ENCODE measurements at places on chromosomes 11 and 22.

- no peak for DNase-seq
Measured at GRCh38 chr11:13921545-13921944, 41.0 kb upstream of the SPON1 start.

- DNase-seq = peak; percentile 22
Measured at GRCh38 chr11:72613977-72614376, 60.2 kb downstream of the PDE2A start.

DNA sequence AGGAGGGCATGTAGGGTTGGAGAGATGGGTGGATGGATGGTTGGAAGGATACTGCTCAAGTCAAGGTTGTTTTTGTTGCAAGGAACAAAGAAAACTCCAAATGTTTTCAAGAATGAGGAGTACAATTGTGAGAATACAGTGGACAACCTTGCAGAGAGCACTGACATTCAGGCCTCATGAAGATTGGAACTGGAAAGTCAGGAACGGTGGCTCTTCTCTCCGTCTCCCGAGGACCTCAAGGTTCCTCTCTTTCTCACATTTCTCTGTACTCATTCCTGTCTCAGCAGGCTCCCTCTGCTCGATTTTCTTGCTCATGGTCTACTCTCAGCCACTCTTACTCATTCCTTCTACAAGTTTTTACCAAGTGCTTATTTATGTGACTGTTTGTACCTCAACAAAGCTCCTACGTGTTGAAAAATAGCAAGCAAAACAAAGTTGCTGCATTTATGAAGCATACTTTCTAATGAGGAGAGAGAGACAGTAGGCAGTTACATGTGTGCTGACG, 97.6 kb downstream of the SWAP70 start:
- DNase-seq = no peak

DNA sequence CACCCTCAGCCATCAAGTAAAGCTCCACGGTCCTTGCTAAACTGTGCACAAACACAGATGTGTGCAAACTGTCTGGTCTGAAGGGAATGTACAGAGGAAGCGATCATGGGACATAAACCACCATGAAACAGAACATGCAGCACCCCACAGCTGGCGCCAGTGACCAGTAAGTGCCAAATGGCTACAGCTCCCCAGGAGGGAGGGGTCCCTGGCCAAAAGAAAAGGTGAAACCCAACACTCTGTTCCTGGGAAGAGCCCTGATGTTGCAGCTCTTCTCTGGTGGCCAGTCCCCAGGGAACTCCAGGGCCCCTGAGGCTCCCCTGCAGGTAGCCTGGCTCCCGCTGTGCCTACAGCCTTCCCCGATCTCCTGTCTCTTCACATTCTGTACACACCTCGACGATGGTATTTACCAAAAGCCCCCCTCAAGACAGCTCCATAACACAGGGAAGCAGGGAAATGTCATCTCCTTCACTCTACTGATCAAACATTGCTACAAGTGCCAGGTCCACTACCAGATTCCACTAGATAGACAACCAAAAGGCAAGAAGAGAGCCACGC, 2.9 kb downstream of the DGCR6L start:
- DNase-seq = no peak

- no peak for DNase-seq
Measured at GRCh38 chr11:121024989-121025388, 1.1 kb downstream of the TBCEL start.

DNA sequence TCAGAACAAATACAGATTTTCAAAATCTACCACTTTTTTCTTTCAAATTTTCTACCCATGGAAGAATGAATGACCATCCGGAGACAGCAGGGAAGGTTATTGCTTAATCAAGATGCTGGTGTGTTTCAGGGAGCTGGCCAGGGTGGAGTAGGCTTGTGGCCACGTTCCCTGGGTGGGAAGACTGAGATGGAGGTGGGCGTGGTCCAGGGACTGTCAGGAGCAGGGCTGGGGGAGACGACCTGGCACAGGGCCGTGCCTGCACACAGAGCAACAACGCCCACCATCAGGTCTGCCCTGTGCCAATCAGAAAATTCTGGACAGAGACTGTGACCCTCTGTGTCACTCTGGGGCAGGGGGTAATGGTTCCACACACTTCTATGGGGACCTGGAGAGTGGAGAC, 7.1 kb upstream of the APOBEC3H start:
- no peak for DNase-seq
